ENCODE measurements at places on chromosomes 2 and 18.

- DNase-seq = no peak
These were observed 25.2 kb downstream of the EIF2AK3 start for GRCh38 chr2:88602022-88602421.

DNA sequence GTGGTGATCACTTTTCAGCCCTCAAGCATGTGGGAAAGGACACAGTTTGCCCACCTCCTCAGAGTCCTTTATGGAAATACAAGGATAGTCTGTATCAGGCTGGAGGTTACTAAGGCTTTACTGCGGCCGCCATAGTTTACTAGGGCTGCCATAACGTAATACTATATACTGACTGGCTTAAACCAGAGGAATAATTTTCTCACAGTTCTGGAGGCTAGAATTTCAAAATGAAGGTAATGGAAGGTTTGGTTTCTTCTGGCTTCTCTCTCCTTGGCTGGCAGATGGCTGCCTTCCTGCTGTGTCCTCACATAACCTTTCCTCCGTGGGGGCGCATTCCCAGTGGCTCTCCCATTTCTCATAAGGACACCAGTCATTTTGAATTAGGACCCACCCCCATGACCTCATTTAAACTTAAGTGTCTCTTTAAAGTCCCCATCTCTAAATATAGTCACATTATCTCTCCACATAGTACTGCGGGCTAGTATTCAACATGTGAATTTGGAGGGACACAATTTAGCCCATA, 12.5 kb upstream of the ATIC start:
- DNase-seq = no peak

GRCh38 chr2:205280596-205281236, 401.6 kb upstream of the NRP2 start:
- no peak for DNase-seq

GRCh38 chr18:48361801-48362200, 47.4 kb downstream of the ZBTB7C start:
- DNase-seq = no peak

DNA sequence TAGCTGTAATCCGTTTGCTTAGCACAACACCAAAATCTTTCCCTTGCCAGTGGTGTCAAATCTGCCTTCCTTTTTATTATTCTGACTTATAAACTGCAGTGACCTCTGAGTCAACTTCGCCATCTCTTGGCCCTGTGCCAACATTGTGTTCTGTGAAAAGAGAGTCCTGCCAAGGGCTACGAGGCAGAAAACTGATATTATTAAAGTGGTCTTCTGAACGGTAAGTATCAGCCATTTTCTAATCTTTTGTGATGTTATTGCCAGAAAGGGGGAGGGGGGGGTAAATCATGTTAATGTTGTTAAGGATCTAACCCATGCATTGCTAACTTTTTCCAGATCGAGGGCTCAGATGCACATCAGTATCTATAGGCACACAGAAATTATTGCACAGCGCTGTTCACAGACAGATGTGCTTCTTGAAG, 121.5 kb upstream of the LTBP1 start:
- no peak for DNase-seq

GRCh38 chr2:237261327-237261726, 152.6 kb downstream of the COL6A3 start:
- DNase-seq = no peak

DNA sequence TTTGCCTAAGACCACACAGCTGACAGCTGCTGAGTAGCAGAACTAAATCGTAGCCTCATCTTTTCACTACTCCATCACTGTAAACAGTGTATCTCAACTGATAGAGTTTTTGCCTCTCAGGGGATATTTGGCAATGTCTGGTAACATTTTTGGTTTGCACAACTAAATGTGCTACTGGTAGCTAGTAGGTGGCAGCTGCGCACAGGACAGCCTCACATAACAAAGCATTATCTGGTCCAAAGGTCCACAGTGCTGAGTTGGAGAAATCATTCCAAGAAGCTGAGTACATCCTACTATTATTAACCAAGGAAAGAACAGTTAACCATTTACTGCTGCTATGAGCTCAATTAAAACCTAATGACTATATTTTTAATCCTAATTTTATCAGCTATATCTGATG, 6.1 kb upstream of the CCDC102B start:
- DNase-seq = no peak

GRCh38 chr2:181396256-181397123, 60.7 kb upstream of the ITGA4 start:
- DNase-seq = no peak

- DNase-seq = no peak
These were observed 12.8 kb downstream of the PSMD1 start for GRCh38 chr2:231069379-231070054.

GRCh38 chr2:220533485-220533884, 906.1 kb downstream of the SLC4A3 start:
- no peak for DNase-seq

- DNase-seq = no peak
These were observed 76.3 kb upstream of the GLS start for GRCh38 chr2:190804182-190804795.

DNA sequence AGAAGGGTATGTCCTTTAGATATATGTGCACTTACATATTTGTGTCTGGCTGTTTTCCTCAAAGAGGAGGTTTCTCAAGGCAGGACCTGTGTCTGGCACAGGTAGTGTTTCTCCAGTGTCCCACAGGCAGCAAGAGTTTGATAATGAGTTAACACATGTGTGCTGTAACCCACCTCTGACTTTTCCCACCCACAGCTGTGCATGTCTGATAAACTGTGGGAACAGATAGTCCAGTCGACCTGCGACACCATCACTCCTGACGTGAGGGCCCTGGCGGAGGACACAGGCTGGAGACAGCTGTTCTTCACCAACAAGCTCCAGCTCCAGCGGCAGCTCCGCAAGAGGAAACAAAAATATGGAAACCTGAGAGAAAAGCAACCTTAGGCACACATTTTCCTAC, 58.2 kb downstream of the SLC16A14 start:
- DNase-seq = no peak

DNA sequence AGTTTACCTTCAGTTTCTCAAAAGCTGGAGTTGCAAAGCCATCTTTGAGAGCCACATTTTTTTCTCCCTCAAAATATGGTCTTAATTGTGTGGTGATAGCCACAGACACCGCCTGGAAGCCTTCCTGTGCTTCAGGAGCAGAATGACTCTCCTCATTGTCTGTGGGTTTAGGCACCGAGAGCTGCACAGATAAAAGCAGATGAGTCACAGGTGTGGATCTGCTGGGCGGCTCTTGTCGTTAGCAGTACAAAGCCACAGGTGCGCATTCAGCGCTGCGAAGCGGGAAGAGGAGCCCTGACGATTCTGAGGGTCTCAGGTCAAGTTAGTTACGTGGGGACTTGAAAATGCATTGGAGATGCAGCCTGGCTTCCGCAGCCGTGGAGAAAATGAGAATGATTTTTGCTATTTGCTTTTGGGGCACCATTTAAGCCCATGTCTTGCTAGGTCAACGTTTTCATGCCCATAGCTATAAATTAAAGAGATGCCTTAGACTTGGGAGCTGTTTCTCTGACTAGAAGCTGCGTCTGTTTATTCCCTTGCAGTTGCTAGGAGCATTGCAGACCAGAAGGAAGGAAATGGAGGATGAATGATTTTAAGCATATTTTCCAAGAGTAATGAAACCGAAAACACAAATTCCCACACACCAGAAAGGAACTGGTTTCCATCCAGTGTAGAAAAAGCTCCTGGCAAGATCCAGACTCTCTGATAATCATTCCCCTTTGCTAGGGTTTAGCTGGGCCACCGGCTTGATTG, 51.5 kb downstream of the KLHL29 start:
- no peak for DNase-seq

GRCh38 chr18:45540125-45540524, 75.2 kb upstream of the SLC14A2 start:
- DNase-seq = no peak

GRCh38 chr2:83368461-83368860, 1090.6 kb downstream of the SUCLG1 start:
- no peak for DNase-seq

DNA sequence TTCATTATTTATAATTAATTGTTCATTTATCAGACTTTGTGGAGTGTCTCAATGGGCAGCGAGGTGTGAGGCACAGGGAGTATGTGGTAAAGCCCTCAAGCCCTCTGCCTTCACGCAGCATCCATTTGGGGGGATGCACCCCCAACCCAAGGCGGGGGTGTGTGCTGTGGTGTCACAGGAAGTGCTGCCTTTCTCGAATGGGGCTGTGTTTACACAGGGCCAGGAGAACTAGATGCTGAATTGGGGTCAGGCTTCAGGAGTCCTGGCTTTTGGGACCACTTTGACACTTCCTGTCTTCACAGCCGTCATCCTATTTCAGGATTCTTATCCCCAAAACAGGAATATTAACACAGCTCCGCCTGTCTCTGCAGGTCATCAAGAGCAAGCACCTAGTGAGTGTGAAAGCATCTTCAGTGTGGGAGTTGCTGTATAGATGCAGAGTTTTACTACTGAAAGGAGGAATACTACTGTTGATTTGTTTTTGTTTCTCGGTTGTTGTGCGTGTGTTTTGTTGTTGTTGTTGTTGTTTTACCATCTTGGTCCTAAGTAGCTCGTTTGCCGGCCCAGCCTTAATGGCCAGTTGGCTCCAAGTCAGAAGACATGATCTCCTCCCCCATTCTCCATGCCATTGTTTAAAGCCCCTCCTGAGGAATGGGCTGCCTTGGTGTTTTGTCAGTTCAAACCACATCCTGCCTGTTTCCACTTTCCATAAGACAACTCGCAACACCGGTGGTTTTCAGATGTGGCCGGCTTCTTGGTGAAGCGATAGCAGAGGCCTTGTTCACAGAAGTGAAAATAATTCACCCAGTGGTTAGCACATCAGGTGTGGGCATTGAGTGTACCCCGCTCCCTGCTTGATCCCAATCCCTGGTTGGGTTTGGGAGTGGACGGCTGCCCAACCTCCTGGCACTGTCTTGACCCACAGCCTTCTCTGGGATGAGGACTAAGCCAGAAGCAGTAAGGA, 221.3 kb downstream of the BCL2 start:
- no peak for DNase-seq

GRCh38 chr2:159959136-159959535, 103.3 kb downstream of the PLA2R1 start:
- no peak for DNase-seq

DNA sequence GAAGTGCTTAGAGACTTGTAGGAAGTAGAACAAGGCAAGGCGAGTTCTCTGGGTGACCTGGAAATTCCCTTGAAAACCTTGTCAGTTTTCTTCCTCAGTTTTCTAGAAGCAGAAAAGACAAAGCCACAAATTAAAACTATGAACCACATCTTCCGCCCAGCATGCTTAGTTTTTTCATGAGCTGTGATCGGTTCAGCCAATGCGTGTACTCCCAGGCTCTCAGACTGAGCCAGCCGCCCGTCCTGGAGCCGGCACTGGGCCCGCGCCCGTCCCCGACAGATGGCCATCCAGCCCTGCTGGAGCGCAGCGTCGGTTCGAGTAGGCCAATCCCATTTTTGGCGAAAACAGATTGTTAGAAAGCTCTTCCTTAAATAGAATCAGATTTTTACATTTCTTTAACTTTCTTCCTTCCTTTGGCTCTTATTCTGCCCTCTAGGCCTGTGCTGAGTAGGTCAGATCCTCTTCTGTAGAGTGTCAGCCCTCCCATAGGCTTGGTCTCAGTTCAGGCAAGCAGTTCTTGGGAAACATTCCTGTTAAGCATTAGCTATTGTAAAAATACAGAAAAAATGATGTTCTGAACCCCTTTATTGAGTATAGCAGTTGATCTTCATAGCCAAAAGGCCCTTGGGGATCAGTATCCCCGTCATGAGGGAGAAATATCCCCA, 112.5 kb downstream of the NCK2 start:
- no peak for DNase-seq

DNA sequence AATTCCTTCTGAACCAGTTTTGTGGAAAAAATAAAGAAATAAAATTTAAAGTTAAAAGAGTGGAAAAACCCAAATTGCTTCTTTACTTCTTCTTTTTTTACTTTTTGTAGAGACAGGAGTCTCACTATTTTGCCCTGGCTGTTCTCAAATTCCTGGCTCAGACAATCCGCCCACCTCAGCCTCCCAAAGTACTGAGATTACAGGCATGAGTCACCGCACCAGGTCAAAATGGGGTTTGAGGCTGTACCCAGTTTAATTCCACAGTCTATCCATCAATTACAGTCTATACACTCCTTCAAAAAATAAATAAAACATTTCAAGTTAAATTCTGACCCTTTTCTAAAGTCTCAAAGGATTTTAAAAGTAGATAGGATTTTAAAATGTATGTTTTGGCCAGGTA, 120.3 kb downstream of the FAM161A start:
- DNase-seq = no peak

- no peak for DNase-seq
These were observed 37.8 kb downstream of the FAM168B start for GRCh38 chr2:131055169-131056065.

DNA sequence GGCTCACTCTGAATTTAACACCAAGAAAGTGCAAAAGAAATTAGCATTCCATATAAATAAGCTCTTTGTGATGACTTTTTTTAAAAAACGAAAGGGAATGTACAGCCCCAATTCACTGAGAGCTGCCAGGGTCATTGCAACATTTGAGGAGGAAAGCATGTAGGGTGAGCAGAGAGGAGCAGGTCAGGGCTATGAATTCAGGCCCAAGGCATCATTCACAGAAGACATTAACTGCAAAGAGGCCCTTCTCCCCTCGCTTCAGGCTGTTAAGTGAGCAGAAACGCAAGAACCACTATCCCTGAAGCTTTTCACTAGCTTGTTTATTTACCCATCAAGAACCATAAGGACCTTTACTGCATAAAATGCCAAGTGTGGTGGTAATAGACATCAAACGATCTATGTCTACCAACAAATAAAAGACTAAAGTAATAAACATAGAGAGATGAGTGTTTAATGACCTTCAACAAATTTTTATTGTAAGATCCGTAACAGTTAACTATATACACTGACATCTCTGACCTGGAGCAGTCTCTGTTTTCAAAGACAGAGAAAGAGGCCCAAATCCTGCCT, 333.1 kb upstream of the HNRNPA3 start:
- DNase-seq = no peak

DNA sequence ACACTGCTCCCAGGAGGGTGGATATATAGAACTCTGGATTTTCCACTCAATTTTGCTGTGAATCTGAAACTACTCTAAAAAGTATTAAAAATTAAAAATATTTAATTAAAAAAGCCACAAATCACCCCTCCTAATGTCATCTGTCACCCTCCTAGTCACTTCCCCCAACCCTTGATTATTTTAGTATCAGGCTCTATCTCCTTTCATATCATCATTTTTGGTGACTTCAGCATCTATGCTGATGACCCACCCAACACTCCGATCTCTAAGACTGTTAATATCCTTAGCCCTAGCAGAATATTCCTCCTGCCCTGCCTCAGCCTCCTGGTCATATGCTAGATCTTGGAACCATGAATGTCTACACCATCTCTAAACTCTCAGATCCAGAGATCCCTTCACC, 128.3 kb upstream of the SLC1A4 start:
- DNase-seq = no peak

- no peak for DNase-seq
These were observed 193.6 kb downstream of the MTCL1 start for GRCh38 chr18:8899000-8899399.

GRCh38 chr2:6412533-6413091, 453.1 kb downstream of the CMPK2 start:
- DNase-seq = peak; percentile 18

GRCh38 chr2:15733867-15734673, 142.4 kb downstream of the DDX1 start:
- DNase-seq = no peak

- DNase-seq = no peak
These were observed 42.4 kb upstream of the IGFBP2 start for GRCh38 chr2:216590780-216591179.

Data from kidney epithelial cell (primary cell).